ENCODE measurements at places on chromosomes 2 and 18. TPM values are rescaled to one million over a fixed set of nuclear protein-coding genes. Genes with fewer than 3 reads are reported as not detected.
A peak's percentile ranks its signal among the peaks of the same experiment; 100 is the strongest.

- no peak for ATAC-seq
These were observed 95.4 kb downstream of the CTAGE1 start for GRCh38 chr18:22322243-22322691.

- no peak for ATAC-seq
These were observed 29.4 kb downstream of the ASAP2 start for GRCh38 chr2:9236045-9236344.

DNA sequence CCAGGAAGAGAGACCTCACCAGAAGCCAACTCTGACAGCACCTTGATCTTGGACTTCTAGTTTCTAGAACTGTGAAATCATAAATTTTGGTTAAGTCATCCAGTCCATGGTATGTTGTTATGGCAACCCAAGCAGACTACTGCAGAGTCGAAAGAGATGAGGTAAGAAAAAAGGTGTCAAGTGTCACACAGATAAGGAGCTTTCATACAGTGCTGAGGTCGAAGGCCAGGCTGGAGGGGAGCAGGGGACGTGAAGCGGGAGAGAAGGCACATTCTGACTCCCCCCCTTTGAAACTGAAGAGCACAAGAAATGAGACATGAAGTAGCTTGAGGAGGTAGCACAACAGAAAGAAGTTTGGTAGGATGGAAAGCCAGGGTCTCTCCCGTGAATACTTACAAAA is 110.4 kb downstream of the ALK start:
- no peak for ATAC-seq

The MDH1B gene
- 0.76 TPM for total RNA-seq

DNA sequence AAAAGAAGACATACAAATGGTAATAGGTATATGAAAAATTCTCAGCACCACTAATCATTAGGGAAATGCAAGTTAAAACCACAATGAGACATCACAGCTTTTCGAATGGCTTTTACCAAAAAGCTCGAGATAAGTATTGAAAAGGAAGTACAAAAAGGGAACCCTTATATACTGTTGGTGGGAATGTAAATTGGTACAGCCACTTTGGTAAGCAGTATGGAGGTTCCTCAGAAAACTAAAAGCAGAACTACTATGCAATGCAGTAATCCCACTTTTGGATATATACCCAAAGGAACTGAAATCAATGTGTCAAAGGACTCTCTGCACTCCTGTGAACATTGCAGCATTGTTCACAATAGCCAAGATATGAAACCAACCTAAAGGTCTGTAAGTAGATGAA is 107.5 kb upstream of the SPATS2L start:
- no peak for ATAC-seq

DNA sequence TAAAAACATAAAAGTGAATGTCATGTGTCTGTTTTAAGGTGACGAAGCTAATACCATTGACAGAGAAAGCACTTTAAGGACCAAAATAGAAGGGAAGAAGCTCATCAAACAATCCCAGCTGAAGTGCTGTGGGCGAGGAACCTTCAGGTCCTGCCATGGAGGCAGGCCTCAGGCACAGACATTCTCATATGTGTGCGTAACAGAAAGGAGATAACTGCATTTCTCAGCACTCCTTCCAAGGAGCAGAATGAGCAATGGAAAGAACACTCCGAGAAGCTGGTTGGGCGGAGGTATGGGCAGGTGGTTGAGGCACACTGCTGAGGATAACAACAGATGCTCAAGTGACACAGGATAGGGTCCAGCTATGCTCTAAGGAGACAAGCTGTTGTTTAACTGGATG is 42.4 kb downstream of the PKDCC start:
- no peak for ATAC-seq

The PAX3 gene
- not detected for total RNA-seq

GRCh38 chr2:54957321-54957999 is 92.8 kb downstream of the RTN4 start:
- no peak for ATAC-seq

The IL1R2 gene
- 19.0 TPM for total RNA-seq

The HOXD13 gene
- total RNA-seq = not detected

DNA sequence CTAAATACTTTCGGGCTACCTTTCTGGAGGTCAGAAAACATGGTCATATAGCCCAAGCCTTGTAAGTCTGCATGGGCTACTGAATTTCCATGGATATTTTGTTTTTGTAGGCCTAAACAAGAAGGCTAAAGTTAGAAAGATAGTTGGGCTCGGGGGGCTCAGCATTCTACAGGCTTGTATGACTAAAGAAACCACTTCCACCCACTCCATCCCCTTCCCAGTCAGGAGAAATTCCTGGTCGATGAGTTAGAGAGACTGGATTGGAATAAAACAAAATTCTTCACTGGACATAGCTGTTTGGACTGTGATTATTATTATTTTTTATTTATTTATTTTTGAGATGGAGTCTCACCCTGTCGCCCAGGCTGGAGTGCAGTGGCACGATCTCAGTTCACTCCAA is 539.4 kb upstream of the TNP1 start:
- no peak for ATAC-seq

GRCh38 chr2:45771261-45771660 is 119.8 kb downstream of the PRKCE start:
- peak; percentile 14 for ATAC-seq

GRCh38 chr2:114294741-114295140 is 147.7 kb upstream of the DPP10 start:
- ATAC-seq = no peak

DNA sequence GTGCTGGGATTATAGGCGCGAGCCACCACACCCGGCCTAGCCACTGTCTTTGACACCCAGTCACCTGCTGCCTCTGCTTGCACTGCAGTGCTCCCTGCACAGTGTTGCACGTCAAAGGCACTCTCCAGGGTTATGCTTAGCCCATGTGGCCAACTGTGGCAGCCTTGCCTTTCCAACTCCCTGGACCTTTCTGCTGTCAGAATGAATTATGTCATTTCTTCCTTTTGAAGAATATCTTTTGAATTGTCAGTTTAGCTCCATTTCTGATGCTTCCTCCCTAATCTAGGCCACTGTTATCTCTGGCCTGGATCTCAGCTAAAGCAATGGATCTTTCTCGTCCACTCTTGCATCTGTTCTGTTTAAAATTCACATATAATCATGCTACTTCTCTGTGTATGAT is 29.3 kb upstream of the LRRTM1 start:
- no peak for ATAC-seq

GRCh38 chr2:20196657-20197161 is 28.2 kb downstream of the SDC1 start:
- peak; percentile 65 for ATAC-seq

- no peak for ATAC-seq
These were observed 2.2 kb upstream of the MTCL1 start for GRCh38 chr18:8703092-8703709.

DNA sequence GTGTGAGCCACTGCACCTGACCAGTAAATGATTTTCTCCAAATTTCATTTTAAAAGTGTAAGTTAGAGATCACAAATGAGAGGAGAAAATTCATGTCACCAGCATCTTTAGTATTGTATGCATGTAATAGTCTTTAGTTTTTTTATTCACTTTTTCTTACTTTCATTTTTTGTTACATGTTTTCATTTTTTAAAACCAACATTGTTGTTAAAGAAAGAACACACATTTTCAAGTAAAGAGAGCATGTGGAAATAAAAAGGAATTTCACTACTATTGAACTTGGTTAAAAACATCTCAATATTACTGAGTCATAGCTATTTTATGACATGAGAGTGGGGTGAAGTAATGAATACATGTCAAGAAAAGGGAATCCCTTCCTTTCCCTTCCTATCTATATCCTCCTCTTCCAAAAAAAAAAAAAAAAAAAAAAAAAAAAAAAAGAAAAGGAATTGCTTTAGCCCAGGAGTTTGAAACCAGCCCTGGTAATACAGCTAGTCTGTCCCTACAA is 29.1 kb upstream of the PMAIP1 start:
- ATAC-seq = no peak

- ATAC-seq = no peak
These were observed 34.8 kb upstream of the SP5 start for GRCh38 chr2:170680172-170680941.

The MALT1 gene
- 34.4 TPM for total RNA-seq

DNA sequence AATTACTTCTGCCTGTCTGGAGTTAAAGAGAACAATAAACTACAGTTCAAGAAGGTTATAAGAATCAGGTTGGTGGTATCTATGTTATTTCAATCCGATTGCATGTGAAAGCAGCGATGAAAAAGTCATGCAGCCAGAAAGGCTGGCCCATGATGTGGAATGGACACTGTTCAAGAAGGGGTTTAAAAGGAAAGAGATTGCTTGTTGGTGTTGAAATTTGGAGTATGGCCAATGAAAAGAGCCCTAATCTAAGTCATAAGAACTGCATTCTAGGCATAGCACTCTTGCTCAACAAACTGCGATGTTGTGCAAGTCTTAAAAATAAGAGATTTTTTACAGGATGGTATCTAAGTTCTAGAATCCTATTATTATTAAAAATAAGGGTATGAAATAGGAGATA is 61.3 kb downstream of the EFEMP1 start:
- no peak for ATAC-seq

The GYPC gene
- 4.9 TPM for total RNA-seq

GRCh38 chr2:37323176-37323780 is 1.4 kb downstream of the PRKD3 start:
- ATAC-seq = no peak

The RAMP1 gene
- total RNA-seq = 2.2 TPM

- ATAC-seq = peak; percentile 73
These were observed 5.8 kb upstream of the ODC1 start for GRCh38 chr2:10453905-10454298.

DNA sequence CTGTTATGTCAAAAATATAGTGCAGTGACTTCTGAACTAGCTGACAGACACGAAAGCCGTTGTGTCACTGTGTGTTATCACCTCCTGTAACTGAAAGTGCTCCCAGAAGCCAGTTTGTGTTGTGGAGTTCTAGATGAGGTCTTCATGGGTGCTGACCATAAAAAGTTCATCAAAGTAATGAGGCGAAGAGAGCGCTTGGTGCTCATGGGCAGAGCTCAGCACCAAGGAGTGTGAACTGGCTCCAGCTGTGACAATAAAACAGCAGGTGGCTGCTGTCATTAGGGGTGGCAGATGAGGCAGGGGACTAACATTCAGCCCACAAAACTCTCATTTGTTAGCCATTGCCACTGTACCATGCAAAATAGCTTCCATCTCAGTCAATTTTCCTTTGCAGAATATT is 151.1 kb downstream of the ZNF407 start:
- ATAC-seq = no peak

The TMEM131 gene
- 33.8 TPM for total RNA-seq

GRCh38 chr2:230870544-230871360 is 6.0 kb downstream of the ITM2C start:
- ATAC-seq = no peak

GRCh38 chr2:140122001-140122400 is 1341.8 kb upstream of the NXPH2 start:
- no peak for ATAC-seq

DNA sequence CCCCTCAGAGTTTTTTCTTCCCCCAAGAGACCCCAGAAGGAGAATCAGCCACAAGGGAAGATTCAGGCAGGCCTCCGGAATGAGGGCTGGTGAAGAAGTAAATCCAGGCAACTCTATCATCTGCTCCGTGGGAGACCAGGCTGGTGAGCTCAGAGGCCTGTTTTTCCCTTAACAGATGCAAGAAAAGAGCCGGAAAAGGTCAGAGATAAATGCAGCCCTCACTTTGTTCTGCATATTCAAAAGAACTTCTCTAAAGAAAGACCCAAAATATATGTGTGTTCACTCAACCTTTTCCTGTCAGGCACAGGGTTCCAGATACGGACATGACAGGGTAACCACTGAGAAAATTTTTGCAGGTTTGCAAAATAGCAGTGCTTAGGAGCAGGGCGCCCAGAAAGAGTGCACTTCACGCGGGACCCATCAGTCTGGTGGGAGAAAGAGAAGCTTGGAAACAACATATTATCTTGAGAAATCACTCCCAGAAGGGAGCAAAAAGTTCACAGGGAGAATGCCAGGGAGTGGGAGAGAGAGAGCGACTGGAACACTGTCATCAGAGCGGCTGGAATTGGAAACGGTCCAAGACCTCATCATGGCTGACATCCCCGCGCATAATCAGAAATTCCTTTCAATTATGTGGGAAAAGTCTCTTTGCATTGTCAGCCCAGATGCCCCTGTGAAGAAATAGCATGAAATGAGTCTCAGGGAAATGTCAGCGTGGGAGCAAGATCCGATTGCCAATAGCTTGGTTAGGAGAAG is 244.8 kb upstream of the SLC14A2 start:
- no peak for ATAC-seq

DNA sequence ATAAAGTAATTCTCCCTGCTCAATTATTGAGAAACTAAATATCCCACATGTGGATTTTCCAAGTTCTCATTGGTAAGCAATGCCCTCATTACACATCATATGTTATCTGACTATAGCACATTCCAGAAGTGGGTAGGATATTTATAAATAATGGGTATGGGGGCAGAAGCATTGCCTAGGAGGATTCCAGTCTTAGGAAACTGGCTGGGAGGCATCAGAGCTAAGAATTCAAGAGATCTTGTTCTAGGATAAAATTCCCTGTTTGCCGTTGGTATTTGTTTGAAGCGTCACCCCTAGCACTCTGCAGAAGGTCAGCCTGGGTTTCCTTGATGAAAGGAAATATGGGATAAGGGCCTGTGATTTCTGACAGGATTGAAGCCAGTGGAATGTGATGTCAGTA is 20.1 kb downstream of the SIX2 start:
- no peak for ATAC-seq

The SERPINB12 gene
- 0.60 TPM for total RNA-seq

GRCh38 chr18:74841248-74841647 is 243.6 kb downstream of the ZNF407 start:
- no peak for ATAC-seq

- ATAC-seq = no peak
These were observed 250.5 kb upstream of the ATP5MC3 start for GRCh38 chr2:175432021-175432420.

DNA sequence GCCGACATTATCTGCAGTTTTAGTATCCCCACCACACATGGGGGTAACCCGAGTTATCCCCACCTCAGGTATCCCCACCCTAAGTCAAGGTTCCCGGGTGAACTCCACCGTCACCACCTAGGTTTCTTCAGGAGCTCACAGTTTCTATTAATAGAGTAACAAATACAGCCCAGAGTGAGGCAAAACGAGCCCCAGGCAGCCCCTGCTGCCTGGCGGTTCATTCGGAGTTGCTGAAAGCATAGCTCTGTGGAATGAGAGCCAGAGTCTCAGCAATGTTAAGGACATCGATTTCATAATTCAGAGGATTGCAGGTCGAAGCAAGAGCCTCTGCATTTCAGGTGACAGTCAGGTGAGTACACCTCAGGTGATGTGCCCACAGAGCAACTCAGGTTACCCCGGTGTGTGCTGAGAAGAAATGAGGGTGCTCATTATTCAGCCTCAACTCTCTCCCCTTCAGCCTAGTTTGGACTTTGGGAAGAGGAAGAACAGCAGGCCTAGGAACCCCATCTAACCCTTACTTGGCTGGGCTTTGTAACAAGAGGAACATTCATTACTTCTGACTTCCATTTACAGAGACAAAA is 10.7 kb downstream of the SATB2 start:
- ATAC-seq = no peak

- no peak for ATAC-seq
These were observed 170.1 kb downstream of the MAP2 start for GRCh38 chr2:209593930-209594329.

DNA sequence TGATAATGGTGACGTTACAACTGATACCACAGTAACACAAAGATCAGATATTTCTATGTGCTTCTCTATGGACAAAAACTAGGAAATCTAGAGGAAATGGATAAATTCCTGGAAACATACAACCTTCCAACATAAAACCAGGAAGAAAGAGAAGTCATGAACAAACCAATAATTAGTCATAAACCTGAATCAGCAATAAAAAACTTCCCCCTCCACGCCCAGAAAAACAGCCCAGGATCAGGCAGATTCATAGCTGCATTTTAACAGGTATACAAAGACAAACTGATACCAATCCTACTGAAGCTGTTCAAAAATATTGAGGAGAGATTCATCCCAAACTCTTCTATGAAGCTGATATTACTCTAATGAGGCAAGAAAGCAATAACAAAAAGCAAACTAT is 1535.2 kb upstream of the LRRTM1 start:
- ATAC-seq = no peak
